ENCODE measurements at places on chromosomes 6 and 20. TPM values are rescaled to one million over a fixed set of nuclear protein-coding genes. Genes with fewer than 3 reads are reported as not detected.

Gene KDM1B
- polyA plus RNA-seq: 12.3 TPM

Gene FOXF2
- polyA plus RNA-seq: 13.1 TPM

Gene PPIL6
- polyA plus RNA-seq: 4.3 TPM

Gene CTSZ
- polyA plus RNA-seq: 165 TPM

Gene CPNE5
- polyA plus RNA-seq: 3.3 TPM

Gene TFAP2C
- polyA plus RNA-seq: 1.2 TPM

Gene ATXN1
- 15.8 TPM for polyA plus RNA-seq

Gene BMP7
- polyA plus RNA-seq: 8.5 TPM

Gene APOM
- polyA plus RNA-seq: 3.6 TPM

Gene PACSIN1
- 0.20 TPM for polyA plus RNA-seq

Gene TPX2
- polyA plus RNA-seq: 0.84 TPM

Gene PCSK2
- 8.0 TPM for polyA plus RNA-seq

Gene HLA-DPB1
- 74.7 TPM for polyA plus RNA-seq

Gene PTCHD4
- polyA plus RNA-seq: 0.03 TPM

Gene FAM50B
- polyA plus RNA-seq: 20.6 TPM

Gene UNC5CL
- 0.87 TPM for polyA plus RNA-seq

Gene TBXT
- not detected for polyA plus RNA-seq
